Skin of body (tissue), 3 donors: ENCODE measurements at places on chromosomes 11 and 22.

DNA sequence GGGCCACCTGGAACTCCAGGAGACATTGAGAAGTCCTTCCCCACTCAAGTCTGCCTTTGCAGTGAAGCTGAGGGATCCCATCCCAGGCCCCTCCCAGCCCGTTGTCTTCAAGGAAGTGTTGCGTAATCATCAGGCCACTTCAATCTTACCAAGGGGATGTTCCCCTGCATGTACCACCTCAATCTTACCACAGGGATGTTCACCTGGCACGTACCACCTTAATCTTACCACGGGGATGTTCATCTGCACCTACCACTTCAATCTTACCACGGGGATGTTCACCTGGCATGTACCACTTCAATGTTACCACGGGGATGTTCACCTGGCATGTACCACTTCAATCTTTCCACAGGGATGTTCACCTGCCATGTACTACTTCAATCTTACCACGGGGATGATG, 108.0 kb upstream of the SYN3 start:
- DNase-seq, result no peak

GRCh38 chr11:12497431-12497830, 120.1 kb downstream of the PARVA start:
- no peak for DNase-seq

- no peak for DNase-seq
These were observed 73.2 kb downstream of the C22orf31 start for GRCh38 chr22:28988457-28988856.

DNA sequence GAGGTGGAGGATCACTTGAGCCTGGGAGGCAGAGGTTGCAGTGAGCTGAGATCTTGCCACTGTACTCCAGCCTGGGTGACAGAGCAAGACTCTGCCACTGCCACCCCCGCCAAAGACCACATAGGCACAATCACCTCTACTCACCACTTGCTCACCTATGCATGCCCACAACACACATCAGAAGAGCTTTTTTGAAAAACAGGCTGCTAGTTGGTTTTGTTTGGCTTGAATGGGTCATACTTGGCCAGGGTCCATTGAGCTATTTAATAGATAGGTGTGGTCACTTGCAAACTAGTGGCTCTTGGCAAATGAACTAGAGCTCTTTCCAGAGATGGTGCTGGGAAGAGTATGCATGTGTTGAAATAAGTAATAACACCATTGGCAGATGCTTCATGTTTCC, 80.1 kb downstream of the EMSY start:
- peak; percentile 21 for DNase-seq
